NCI-H2029 (cell line): ENCODE measurements at places on chromosomes 3 and 15.

DNA sequence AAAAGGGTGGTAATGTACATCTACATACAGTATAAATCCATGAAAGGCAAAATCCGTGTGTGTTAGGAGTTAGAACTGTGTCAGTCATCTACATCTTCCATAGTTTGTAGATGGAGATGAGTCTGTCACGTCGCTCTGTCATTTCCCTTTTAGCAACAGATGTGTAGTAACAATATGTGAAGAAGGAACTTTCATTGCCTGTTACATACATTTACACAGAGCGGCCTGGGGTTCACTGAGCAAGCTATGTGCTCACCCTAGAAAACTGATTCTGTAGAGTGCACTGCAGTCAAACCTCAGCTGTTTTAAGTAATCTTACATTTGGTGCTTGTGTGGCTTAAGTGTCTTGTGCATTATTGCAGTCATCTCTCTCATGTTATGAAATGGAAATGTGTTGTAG lies 41.6 kb upstream of the AP3B2 start:
- DNase-seq, result no peak

DNA sequence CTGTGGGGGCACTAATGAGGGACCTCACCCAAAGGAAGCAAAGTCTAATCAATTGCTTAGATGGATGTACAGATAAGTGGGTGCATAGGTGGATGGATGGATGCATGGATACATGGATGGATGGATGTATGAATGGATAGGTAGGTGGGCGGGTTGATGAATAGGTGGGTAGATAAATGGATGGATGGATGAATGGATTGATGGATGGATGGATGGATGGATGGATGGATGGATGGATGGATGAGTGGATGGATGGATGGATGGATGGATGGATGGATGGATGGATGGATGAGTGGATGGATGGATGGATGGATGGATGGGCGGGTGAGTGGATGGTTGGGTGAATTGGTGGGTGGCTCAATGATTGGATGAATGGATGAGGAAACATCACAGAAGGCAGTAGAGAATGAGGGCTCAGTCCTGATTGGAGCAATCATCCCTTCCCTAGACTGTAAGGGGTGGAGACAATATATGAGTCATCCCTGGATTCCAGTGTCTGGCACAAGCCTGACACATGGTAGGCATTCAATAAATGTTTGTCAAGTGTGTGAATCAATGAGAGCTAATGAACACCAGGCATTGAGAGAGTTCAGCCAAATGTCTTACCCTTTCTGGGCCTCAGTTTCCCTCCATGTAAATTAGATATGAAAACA lies 40.4 kb upstream of the PXYLP1 start:
- DNase-seq, result no peak

DNA sequence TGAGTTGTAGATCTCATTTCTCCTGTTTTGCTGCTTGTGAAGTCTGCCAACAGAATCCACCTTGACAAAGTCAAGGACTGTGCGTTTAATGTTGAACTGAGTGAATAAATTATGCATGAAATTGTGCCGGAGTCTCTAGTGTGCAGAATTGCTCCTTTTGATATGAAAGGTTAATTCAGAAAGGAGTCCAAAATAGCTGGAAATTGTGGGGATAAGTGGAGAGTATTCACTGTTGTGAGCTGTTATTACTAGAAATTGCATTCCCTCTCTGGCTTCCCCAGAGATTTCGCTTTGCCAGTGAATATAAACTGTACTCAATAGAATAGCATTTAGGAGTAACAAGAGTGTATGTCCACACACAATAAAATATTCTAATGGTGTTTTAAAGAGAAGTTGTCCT lies 43.1 kb downstream of the SAMMSON start:
- no peak for DNase-seq

GRCh38 chr15:58503139-58504027 lies 71.6 kb downstream of the LIPC start:
- DNase-seq, result no peak

DNA sequence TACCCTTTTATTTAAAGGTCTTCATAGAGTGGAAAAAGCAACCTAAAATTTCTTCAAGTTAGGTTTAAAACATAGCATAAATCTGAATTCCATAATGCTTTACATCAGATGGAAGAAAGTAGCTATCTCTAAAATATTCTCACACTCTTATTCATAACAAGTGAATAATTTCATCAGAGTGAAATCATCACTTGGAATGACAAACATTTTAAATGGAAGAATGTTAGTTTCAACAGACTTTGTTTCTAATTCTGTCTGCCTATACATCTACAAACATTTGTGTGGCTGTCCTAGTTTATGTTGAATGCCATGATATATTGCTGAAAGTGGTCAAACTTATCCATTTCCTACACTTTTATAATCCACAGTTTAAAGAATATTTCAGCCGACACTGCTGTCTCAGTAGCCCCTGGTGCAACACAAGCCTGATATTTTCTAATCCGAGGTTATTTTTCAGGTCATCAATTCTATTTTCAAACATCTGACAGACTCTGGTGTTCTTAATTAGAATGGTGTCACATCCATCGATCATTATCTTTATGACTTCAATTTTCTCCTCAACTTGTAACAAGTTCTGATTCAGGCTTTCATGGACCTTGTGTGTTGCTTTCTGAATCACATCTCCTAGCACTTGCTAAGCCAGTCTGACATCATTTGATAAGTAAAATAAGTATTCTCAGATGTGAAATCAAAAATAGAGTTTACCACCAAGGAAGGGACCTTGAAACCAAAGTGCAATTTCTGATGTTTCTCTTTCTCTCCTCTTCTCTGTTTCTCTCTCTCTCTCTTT lies 17.1 kb upstream of the CNTN3 start:
- DNase-seq, result no peak

GRCh38 chr3:33886015-33886414 lies 87.6 kb downstream of the PDCD6IP start:
- no peak for DNase-seq

DNA sequence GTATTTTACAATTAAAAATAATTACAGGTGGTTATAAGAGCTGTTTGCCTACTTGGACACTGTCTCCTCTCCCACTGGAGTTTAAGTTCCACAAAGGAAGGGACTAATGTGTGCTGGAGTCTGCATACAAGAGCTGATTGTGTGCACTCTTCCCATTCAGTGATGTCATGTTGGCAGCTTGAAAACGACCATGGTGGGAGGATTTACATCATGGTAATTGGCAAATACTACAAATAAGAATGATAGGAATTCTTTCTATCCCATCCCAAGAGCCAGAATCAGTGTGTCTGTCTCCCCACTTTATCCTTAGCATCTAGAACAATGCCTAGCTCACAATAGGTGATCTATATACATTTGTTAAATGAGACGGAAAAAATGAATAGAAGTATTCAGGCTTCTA lies 14.1 kb downstream of the ITGA11 start:
- no peak for DNase-seq
